ENCODE measurements at places on chromosomes 13 and 19.

DNA sequence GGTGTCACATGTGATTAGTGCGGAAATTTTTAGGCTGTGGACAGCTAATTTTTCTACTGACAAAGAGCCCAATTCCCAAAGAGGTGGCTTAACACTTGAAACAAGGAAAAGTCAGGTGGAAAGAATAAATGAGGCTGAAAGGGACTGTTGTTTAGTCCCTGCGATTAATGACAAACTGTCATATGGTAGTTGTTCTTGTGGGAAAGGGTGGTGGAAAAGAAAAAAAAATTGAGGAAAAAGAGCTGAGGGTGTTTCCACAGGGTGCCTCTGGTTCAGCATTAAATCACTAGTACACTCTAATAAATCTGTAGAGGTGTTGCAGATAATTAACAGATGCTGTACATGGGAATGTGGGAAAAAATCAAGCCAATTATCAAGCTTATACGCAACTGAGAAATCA lies 300.7 kb downstream of the DNAJC15 start:
- DNase-seq: no peak

GRCh38 chr13:45109102-45109720 lies 11.1 kb upstream of the GTF2F2 start:
- DNase-seq: peak; percentile 35

- DNase-seq: no peak
These were observed 342.6 kb downstream of the MTUS2 start for GRCh38 chr13:29162638-29163235.

GRCh38 chr13:111961651-111962192 lies 105.2 kb upstream of the SOX1 start:
- DNase-seq: no peak

DNA sequence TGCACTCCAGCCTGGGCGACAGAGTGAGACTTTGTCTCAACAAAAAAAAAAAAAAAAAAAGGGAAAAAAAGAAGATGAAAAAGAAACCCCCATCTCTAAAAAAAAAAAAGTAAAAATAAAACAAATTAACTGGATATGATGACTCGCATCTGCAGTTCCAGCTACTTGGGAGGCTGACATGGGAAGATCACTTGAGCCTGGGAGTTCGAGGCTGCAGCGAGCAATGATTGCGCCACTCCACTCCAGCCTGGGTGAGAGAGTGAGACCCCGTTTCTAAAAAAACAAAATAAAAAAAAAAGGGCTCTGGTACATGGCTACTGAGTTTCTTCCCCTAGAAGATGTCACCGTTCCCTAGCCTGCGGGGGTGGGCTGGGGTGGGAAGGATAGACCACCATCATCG lies 2.4 kb upstream of the CATSPERG start:
- DNase-seq: no peak

- no peak for DNase-seq
These were observed 1519.9 kb upstream of the MIR17HG start for GRCh38 chr13:89827552-89827951.

DNA sequence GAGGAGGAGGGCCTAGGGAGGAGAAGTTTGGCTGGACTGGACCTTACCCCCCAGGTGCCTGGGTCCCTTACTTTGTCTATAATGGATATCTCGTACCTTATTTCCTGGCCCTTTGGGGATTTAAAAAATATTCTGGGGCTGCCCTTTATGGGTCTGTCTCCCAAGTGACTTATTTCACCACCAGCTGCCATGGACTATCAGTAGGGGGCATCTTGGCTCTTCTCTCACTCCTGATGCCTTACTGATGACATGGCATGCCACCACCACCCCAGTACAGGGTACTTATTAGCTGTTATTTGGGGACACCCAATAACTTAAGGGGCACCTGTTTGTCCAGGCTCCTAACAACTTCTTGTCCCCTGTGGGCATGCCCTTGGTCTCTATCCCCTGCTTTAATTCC lies 38.0 kb downstream of the NFIX start:
- DNase-seq: no peak

DNA sequence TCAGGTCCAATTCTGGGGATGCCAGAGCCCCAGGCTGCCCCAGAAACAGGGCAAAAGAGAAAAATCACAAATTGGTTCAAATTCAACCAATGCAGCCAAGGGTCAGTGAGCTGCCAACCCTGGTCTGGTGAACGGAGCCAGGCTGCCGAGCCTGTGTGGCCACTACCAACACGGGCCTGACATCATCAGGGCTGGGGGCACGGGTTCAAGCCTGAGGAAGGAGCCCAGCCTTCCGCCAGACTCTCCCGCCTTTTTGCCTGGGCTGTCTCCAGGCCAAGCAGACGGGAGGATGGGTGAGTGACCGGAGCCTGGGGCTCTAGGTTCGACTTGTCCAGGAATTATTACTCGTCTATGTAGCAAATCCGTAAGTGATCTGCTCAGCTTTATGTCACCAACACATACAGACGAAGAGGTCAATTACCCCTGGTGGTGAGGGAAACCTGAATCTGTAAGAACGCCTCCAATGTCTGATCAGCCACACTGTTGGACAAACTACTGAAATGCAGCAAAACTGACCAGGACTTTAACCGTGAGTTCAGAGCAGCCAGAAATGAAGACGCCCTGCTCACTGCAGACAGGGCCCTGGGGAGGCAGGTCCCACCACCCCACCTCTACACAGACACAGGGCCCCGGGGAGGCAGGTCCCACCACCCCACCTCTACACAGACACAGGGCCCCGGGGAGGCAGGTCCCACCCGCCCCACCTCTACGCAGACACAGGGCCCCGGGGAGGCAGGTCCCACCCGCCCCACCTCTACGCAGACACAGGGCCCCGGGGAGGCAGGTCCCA lies 31.8 kb downstream of the RAB20 start:
- no peak for DNase-seq

DNA sequence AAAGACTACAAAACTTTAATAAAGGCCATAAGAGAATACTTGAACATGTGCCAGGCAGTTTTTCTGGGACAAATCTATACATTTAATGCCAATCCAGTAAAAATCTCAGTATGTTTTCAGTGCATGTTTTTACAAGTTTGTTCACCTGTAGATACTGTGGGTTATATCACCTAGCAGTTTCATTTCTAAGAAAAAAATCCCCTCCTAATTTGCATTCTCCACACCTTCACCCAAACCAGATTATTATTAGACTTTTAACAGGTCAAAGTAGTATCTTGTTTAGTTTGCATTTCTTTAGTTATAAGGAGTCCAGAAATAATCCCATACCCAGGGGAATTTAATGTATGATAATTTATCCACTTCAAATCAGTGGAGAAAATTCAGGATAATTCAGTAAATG lies 17.0 kb upstream of the LPAR6 start:
- no peak for DNase-seq

DNA sequence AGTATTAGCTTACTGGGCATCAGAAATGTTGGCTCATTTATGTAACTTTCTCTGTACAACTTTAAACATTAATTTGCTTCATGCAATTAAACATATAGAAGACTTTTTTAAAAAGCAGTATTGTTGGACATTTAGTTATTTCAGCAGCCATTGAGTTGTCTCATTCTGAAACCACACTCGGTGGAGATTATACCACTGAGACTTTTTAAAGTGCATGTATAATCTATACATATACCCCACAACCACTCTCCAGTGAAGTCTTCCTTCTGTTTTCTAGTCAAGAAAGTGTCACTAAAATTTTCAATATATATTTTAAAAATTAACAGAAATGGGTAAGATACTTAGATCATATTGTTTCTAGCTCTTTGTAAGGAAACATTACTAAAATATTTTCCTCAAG lies 15.5 kb downstream of the SETDB2 start:
- DNase-seq: no peak

DNA sequence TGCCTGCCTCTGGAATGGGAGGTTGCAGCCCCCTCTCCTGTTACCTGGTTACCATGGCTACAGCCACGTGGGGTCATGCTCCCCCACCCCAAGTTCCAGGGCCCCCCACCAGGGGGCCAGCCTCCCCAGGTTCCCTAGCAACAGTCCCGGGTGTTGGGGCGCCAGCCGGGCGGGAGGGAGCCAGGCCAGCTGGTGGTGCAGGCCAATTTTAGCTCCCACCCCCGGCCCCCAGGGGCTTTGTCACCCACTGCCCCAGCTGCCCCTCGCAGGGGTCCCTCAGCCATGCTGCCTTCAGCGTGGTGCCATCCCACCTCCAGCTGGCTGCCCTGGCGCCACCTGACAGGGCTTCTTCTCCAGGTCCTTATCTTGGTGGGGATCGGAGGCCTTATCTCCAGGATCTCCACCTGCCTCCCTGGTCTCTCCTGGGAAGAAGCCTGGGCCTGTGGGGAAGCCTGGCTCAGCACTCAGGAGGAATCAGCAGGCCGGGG lies 3.0 kb downstream of the MARK4 start:
- DNase-seq: peak; percentile 17

DNA sequence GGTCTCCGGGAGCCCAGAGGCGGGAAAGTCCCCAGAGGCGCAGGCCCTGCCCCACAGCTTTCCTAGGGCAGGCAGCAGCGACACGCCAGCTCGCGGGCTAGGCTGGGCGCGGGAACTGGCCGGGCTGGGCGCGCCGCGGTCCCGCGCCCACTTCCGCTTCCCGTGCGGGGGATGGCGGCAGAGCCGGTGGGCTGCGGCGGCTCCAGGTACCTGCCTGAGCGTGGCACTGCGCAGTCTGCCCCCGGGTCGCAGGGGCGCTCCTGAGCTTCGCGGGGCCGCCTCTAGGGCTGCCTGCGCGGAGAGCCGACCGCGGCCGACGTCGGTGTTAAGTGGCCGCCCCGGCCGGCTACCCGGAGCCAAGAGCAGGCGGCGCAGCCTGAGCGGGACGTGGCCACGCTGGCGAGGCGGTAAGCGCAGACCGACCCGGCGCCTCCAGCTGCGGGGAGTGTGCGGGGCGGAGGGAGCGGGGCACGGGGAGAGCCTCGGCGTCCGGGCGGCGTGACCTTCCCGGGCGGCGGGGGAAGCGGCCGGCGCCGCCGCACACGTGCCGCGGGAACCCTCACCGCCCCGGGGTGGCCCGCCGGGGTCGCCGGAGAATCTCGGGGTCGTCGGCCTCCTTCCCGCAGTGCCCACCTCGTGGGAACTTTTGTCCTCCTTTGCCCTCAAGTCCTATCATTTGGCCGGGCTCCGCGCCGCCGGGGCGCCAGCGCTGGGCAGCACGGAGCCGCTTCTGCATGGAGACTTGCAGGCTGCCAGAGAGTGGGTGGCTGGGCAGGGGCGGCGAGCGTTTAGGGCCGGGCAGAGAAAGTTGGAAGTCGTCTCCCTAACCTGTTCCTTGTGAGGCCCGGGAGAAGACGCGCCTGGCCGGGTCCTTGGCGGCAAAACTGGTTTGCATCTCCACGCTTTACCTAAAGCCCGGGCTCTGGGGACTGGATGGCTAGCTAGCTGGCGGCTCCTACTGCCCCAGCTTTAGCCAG lies 31.4 kb upstream of the MPHOSPH8 start:
- DNase-seq: peak; percentile 56

DNA sequence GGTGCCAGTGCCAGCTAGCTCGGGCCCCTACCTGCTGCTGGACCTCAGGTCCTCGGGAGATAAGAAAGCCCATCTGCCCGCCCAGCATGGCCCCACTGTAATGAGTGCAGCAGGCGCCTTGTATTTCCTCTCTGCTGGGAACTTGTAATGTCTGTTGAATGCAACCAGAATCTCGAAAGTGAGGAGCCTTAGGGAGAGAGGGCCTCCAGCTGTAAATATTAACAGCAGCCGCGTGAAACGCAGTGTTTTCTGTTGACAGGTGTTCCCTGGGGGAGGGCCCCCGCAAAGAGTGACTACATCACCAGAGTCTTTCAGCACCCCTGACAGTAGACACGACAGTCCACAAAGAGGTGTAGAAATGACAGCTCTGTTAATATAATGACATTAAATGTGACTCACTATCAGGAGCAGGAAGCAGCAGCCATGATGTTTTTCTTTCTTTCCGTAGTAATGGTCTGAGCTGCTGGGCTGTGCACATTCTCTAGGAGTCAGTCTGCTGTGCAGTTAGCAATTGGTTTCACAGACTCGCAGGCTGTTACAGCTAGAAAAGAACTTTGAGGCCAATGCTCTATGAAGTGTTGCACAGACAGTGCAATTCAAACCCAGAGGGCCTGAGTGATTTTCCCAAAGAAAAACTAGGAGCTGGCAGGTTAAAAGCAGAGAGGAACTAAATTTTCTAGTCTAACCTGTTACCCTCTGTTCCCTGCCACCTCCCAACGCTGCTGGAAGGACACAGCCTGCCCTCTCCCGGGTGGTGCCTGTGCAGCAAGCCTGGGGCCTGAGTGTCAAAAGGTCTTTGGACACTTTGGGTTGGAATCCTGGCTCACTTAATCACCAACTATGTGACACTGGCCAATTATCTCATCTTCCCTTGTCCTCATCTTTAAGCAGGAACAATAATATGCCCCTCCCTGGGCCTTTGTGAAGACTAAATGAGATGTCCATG lies 58.6 kb upstream of the WASF3 start:
- no peak for DNase-seq

- DNase-seq: no peak
These were observed 717.4 kb upstream of the SPRY2 start for GRCh38 chr13:81058211-81058915.

DNA sequence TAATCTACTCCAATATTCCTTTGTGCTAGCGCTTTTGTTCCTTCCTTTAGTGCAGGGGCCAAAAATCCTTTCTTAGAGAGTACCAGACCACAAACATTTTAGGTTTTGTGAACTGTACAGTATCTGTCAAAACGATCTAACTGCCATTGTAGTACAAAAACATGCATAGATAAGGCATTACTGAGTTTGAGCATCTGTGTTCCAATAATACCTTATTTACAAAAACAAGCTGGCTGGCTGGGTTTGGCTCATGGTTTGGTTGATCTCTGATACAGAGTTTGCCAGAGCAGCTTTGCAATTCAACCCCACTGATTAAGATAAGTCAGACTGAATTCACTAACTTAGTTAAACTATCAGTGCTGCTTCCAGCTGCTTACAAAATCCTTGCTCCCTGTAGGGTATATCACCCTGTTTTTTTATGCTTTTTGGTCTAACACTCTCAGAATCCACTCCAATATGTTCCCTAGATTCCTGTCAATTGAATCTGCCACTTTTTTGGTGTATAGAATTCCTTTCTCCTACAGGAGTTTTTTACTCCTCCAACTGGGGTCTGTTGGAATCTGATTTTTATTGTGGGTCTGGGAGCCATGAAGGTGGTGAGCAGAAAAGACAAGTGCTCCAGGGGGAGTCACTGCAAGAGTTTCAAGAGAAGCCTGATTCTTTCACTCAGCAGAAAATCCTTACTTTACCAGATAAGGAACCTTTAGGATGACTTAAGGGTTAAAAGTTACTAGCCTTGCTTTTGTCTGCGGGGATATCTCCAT lies 1399.4 kb downstream of the EFNB2 start:
- no peak for DNase-seq

- no peak for DNase-seq
These were observed 11.8 kb downstream of the HTR2A start for GRCh38 chr13:46885018-46885417.

- DNase-seq: no peak
These were observed 396.9 kb upstream of the SLITRK1 start for GRCh38 chr13:84279166-84279565.

GRCh38 chr19:2193807-2194206 lies 30.1 kb downstream of the DOT1L start:
- no peak for DNase-seq

DNA sequence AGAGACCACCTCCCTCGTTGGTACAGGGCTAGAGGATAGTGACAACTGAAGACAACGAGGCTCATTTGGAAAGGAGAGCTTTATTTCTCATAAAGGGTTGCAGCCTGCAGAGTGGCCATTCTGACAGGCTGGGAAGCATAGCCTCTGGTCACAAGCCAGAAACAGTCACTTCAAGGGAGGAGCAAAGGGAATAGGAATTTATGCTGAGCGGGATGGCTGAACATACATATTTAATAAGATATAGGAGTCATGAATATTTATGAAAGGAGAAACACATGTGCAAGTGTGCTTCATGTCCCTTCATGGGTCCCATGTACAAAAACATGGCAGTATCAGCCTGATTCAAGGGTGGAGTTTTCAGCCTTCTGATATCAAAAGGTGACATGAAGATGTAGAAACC lies 27.1 kb upstream of the URI1 start:
- DNase-seq: no peak

All from activated CD4-positive, alpha-beta T cell treated with anti-CD3 and anti-CD28 coated beads for 48 hours (primary cell).